ENCODE measurements at places on chromosomes 3 and 15.
A peak's percentile ranks its signal among the peaks of the same experiment; 100 is the strongest.

- DNase-seq = no peak
Measured at GRCh38 chr15:77998592-77998991, 78.9 kb downstream of the TBC1D2B start.

GRCh38 chr3:139653582-139653981 lies 24.2 kb downstream of the NMNAT3 start:
- DNase-seq = no peak

DNA sequence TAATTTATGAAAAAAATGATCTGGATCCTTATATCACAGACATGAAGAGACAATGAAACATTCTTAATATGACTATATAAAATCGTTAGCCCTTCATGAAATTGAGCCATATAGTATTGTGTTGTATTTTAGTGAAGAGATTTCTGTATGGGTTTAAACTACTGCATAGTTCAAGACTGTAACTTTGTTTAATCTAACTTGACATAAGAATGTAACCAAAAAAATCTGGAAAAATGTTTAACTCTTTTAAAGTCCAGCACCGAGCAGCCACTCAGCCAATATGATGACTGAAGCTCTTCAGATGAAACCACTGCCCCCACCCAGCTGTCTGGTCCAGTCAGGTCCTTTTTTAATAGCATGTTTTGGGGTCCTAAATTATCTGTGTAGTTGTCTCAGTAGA lies 4.9 kb downstream of the NANOGP8 start:
- DNase-seq = no peak

- DNase-seq = no peak
Measured at GRCh38 chr15:70210528-70210927, 112.8 kb upstream of the TLE3 start.

DNA sequence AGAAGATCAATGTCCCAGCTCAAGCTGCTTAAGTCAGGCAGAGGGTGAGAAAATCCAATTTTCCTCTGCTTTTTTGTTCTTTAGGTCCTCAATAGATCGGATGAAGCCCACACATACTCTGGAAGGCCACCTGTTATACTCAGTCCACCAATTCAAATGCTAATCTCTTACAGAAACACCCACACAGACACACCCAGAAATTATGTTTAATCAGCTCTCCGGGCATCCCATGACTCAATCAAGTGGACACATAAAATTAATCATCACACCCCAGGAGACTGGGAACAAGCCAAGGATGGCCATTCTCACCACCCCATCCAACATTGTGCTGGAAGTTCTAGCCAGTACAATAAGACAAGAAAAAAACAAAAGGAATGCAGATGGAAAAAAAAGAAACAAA lies 67.8 kb upstream of the SLC24A5 start:
- DNase-seq = no peak

GRCh38 chr15:52617026-52617425 lies 48.2 kb upstream of the ARPP19 start:
- no peak for DNase-seq

DNA sequence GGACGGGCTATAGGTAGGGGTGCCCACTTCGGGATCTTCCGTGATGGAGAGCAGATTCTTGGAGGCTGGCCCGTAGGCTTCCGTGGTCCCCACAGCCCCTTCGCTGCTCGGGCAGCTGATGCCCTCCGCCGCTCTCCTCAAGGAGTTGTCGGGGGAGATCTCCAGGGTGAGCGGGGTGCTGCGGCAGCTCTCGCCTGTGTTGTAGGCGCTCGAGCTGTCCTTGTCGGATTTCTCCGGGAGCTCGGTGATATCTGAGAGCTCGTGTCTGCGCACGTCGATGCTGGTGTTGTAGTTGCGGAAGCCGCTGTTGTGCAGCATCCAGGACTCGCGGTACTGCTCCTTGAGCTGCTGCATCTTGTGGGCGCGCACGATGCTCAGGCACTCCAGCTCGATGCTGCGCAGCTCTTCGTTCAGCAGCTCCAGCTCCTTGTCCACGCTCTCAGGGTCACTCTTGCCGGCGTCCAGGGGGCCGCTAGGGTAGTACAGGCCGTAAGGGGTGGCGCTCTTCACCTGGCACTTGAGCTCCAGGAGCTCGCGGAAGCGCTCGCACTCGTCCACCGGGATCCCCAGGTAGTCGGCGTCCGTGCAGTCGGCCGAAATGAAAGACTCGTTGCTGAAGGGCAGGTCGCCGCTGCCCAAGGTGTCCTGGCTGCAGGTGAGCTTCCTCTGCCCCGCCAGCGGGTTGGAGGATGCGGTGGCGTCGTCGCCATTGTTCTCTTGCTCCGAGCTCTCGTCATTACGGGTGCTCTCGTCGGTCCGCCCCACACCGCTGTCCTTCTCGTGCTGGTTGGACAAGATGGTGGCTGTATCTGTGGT lies 240.4 kb downstream of the PDZRN3 start:
- DNase-seq = no peak

- no peak for DNase-seq
Measured at GRCh38 chr15:98383571-98383970, 264.8 kb upstream of the IGF1R start.

- DNase-seq = no peak
Measured at GRCh38 chr15:52102463-52102862, 10.1 kb downstream of the BCL2L10 start.

DNA sequence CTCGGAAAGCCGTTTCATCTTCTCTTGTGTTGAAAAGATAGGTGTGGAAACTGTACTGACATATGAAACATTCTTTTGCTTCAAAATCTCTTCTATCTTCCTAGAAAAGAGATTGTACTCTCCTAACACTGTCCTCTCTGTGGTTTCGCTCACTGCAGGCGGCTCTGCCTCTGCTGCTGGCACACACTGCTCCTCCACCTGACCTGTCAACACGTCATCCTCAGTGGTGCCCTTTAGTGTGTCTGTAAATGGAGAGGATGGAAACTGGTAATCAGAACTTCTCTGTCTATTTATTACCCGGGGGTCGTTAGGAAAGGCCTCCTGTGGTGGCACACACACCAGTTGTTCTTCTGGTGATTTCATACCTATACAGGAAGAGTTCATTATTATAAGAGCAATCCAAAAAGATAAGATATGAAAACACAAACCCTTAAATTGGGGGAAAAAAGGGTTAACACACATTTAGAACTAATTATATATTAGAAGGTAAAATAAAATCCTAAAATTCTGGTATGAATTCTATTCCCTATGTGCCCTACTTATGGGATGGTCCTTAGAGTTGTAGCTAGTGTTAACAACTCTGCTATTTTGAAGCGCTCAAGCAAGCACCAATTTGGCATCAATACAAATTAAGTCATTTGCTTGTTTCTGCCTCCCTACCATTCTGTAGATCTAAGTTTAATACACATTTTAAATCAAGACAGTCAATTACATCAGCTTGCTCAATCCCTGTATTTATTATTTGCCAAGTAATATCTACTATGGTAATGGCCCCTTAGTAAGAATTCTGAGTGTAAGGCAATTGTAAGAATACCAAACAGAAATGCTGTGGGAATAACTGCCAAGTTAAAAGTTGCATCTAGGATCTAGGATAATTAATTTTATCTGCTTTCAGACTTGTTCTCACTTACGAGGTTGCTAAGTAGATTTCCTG lies 49.2 kb downstream of the TASOR start:
- no peak for DNase-seq

DNA sequence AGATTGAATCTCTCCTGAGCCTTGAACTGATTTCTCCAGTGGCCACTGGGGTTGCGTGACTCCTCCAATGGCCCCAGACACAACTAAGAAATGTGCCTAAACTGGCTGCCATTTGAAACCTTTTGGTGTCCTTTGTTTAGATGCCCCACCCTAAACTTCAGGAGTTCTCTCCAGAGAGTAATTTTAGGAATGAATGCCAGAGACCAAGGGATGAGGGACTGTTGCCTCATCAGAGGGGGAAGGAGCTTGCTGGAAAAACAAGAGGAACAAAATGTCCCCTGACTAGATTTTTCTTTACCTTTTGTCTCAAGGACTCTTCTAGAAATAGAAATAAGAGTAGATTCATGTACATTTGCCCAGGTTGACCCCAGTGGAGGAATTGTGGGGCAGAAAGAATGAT lies 8.1 kb upstream of the ADPRH start:
- DNase-seq = no peak

- DNase-seq = peak; percentile 64
Measured at GRCh38 chr15:90106522-90107117, 4.4 kb upstream of the IDH2 start.

DNA sequence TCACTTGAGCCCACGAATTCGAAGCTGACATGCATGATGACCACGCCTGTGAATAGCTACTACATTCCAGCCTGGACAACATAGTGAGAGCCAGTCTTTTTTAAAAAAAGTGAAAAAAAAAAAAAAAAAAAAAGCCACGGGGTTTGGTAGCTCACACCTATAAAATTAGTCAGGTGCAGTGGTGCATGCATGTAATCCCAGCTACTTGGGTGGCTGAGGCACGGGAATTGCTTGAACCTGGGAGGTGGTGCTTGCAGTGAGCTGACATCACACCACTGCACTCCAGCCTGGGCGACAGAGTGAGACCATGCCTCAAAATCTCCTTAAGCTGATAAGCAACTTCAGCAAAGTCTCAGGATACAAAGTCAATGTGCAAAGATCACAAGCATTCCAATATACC lies 44.4 kb downstream of the CSNK1G1 start:
- DNase-seq = no peak

DNA sequence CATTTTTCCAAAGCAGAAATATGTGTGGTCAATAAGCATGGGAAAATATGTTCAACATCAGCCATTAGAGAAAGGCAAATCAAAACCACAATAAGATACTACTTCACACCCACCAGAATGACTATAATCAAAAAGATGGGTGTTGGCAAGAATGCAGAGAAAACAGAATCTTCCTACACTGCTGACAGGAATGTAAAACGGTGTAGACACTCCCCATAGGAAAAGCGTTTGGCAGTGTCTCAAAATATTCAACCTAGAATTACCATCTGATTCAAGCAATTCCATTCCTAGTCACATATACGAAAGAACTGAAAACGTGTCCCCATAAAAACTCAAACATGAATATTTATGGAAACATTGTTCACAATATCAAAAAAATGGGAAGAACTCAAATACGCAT lies 123.3 kb downstream of the ADAMTS17 start:
- no peak for DNase-seq
